ENCODE measurements at places on chromosomes 2 and 18.

DNA sequence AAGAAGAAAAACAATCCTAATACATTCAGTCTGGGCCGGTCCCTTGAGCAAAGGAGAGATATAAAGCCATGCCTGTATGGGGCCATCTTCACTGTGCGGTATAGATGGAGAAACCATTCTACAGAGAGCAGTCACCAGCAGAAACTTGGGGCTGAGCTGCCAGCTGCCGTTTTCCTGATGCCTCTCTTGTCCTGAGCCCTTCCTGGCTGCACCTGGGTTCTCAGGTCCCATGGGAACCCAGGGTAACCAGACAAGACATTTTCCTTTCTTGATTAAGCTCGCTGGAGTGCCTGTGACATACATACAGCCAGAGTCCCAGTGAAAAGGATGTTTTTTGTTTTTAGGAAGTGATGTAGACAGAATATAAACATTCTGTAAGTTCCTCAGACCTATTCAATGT lies 5.3 kb upstream of the METTL21A start:
- no peak for DNase-seq

GRCh38 chr2:221897718-221898117 lies 325.6 kb upstream of the EPHA4 start:
- no peak for DNase-seq

DNA sequence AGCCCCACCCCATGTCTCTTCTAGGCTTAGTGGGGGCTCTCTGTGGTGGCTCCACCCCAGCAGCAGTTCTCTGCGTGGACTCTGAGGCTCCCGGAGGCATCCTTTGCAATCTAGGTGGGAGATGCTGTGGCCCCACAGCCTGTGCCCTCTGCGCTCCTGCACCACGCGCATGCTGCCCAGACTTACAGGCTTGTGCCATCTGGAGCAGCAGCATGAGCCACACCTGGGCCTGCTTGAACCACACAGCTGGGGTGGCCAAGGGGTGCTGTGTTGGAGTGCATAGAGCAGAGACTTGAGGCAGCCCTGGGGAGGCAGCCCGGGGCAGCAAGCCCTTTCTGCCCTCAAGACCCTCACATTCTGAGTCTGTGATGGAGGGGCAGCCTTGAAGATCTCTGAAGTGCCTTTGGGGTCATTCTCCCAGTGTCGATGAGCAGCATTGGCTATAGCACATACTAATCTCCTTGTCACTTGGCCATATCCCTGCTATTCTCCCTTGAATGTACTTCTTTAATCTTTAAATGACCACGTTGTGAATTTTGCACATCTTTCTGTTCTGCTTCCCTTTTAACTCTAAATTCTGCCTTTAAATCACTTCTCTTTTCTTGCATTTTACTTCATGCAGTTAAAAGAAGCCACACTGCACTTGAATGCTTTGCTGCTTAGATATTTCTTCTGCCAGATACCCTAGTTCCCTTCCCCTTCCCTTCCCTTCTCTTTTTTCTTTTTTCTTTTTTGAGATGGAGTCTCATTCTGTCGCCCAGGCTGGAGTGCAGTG lies 62.4 kb downstream of the NCAPH start:
- peak; percentile 47 for DNase-seq

GRCh38 chr2:43399515-43400264 lies 173.3 kb upstream of the ZFP36L2 start:
- DNase-seq = no peak

GRCh38 chr2:242069018-242069417 lies 199.5 kb downstream of the RTP5 start:
- no peak for DNase-seq

DNA sequence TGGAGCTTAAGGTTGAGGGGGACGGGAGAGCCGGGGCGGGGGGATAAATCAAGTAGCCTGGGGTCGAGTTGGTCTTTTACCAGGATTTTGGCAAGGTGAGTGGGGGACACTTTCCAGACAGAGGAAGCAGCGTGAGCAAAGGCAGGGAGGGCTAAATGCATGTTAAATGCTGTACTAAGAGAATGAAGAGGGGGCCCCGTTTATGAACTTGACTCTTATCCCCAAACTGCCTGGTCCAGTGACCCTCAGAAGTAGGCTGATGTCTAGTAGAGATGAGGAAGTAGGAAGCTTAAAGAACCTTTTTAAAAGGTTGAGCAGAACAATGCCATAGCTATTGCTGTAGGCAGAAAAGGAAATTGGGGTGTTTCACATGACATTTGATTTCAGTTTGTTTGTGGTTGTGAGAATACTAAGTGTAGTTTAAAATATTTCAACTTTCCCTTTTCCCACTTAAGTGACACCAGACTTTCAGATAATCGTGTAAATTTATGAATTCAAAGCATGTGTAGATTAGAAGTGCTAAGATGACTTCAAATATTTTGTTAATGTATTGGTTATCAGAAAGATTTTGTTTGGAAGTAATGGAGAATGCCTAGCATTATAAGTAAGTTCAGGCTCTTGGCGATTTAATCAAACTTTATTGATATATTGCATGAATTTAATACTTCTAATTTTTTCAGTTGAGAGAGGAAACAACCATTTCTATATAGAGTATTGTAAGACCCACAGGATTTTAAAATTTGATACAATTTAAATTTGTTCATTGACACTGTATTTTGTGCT lies 1.8 kb downstream of the REL start:
- DNase-seq = peak; percentile 90
